Smooth muscle cell of the pulmonary artery (primary cell): ENCODE measurements at places on chromosomes 3 and 15. TPM values are rescaled to one million over a fixed set of nuclear protein-coding genes. Genes with fewer than 3 reads are reported as not detected.

The TUSC7 gene
- not detected in 2 replicates for total RNA-seq

The AGBL1 gene
- total RNA-seq = not detected in 2 replicates

The TGM4 gene
- not detected in 2 replicates for total RNA-seq

The TMEM212 gene
- total RNA-seq = not detected in 2 replicates

The PARP9 gene
- 12.8 and 20.8 TPM in 2 replicates for total RNA-seq

The FBXW12 gene
- total RNA-seq = not detected in 2 replicates
